CD4-positive, alpha-beta T cell treated with Interleukin-15 for 4 hours (primary cell): ENCODE measurements at places on chromosomes 7 and 10.
A peak's percentile ranks its signal among the peaks of the same experiment; 100 is the strongest.

DNA sequence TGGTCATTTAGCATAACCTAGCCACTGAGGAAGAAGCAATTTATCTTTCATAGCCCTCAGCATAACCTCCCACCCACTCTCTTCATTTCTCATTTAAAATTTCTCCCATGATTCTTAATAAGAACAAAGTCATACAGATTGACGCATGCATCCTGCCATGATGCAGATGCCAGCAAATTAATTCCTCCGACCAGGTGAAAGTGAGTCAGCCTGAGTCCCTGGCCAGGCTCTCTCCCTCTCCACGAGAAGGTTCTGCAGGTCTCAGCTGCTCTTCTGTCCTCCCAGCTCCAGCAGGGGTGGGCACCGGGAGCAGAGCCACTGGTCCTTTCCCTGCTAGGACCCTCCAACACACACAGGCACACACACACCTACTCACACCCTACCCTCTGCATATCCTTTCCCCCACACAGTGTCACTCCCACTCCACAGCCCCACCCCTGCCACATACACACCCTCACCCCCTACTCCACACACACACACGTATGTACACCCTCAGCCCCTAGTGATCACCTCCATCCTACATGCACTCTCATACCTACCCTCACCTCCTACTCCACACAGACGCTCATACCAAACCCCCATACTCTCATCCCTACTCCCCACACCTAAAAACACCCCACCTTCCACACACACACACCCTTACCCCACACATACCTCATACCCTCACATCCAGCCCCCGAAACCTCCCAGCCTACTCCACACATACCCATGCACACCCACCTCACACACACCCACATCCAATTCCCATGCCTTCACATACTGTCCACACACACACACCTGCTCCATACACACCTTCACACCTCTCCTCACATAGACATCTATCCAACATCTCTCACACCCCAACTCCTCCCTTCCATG is 78.0 kb downstream of the FAM13C start:
- no peak for DNase-seq

DNA sequence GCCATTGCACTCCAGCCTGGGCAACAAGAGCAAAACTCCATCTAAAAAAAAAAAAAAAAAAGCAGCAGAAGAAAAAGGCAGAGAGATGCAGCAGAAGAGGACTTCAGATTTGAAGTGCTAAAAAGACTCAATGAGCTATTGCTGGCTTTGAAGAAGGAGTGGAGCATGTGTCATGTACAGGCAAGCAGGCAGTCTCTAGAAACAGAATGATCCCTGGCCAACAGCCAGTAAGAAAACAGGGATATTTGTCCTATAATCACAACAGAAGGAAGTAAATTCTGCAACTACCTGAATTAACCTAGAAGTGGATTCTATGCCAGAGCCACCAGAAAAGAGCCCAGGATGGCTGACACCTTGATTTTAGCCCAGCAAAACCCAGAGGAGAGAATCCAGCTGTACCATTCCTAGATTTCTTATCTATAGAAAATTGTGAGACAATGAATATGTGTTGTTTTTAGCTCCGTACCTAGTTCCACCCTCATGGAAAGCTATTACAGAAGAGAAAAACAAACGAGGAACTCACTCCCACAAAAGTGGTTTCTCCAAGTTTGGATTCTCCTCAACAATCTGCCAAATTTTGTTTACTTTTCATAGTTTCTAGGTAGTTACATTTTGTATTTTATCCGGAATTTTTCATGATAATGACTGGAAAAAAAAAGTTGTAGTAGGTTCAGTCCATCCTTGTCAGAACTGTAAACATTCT is 198.2 kb upstream of the GNAI1 start:
- no peak for DNase-seq

DNA sequence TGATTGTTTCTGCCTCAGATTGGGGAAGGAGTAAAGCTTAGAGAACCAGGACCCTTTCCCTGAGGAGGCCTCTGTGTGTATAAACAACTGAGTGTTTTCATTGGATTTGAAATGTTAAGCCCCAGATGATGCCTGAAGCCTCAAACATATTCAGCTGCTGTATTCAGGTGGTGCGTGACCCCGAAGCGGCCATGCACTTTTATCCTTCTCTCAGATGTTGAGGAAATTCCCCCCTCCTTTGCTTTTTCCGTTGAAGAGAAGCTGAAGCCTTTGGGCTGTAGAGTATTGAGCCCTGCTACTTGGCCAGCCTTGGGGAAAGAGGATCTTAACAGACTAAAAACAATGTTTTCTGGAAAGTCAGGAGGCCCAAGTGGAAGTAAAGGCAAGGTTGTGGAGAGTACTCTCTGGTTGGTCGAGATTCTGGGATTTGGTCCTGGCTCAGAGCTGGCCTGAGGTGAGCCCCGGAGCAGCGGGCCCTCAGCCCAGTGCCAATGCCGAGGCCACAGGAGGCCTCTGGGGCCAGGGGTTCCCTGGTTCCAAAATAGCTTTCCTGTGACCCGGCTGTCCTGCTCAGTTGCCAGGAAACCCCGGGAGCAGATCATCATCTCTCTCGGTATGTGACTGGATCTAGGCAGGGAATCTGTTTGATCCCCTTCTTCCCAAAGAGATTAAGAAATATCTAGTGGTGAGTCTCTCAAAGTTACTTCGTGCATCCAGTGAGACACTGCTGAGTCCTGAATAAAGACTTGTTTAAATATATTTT is 22.5 kb downstream of the FKBP6 start:
- no peak for DNase-seq

DNA sequence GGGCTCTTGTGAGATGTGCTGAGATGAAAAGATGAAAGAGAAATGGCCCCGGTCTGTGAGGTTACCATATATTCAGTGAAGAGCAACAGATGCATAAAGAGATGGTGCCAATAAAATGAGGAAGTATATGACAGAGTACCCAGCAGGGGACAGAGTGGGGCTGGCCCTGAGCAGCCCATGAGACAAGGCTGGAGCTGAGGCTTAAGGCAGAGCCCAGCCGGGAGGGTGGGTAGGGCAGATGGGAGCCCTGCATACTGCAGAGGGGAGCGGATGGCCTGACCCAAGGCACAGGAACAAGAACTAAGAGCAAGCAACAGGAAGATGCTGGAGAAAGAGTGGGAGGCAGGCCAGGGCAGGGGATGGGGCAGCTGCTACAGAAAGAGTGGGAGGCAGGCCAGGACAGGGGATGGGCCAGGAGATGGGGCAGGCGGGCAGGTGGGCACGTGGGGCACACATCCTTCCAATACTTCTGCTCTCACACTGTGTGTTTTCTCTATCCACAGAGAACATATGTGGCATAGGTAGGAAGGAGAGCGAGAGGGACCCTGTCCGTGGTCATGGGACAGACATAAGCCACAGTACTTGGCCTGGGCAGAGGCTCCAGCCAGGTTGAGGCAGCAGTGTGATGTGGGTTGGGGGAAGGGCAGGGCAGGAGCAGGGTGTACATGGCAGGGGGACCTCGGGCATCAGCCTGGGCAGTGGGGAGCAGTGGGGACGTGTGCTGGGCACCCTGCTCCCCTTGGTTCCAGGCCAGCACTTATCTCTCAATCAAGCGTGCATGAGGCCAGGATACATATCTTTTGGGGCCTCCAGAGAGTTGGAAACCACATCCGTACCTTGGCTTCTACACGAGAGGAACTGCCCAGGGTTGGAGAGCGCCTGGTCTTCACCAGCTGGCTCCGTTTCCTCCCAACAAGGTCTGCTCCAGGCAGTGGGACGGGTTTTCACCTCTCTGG is 91.6 kb upstream of the IKZF1 start:
- no peak for DNase-seq

- no peak for DNase-seq
Measured at GRCh38 chr10:4217187-4217586, 432.2 kb upstream of the KLF6 start.

DNA sequence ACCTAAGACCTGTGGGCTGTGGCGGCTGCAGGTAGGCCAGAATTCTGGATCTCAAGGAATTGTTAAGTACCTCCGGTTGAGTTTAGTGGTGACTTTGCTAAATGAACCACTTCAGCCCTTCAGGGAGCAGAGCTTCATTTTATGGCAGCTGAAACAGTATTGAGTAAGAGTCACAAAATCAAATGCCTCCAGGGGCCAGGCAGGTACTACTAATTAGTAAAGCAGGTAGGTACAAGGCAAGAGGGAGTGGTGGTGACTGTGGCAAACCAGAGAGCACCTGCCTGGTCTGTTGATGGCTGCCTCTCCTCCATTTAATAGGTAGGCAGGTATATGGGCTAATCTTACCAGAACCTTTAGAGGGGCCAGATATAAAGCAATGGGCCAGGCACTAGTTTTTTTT is 118.8 kb downstream of the EMX2 start:
- no peak for DNase-seq

GRCh38 chr10:46077141-46077554 is 31.1 kb upstream of the MSMB start:
- DNase-seq = no peak

DNA sequence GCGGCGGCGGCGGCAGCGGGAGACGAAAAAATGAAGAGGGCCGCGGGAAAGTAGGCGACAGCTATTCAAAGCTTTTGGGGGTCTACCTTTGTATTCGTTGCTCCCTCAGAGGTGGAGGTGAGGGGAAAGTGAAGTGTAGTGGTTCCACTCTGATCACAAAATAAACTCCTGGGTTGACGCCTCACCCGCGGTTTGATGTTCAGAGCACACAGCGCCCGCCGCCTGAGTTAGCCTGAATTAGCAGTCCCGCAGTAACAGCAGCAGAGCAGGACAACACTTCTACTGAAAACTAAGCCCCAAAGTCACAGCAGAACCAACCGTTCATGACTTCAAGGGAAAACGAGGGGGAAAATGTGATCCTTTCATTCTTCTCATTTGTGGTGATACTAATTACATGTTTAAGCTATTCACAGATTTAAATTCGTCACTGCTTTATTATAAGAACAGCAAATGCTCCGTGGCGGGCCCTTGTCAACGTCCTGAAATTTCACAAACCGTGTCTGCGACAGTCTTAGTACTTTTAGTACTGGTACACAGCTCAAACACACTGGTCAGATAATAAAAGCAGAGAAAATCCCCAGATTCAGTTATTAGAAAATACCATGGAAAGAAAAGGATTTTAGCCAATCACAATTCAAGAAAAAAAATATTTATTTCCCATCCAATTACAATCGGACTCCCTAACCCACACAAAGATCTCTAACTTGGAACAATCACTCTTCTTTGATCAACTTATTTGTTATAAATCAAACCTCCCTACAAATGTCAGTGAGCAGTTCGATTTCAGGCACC is 563 bp upstream of the JMJD1C start:
- peak; percentile 30 for DNase-seq

DNA sequence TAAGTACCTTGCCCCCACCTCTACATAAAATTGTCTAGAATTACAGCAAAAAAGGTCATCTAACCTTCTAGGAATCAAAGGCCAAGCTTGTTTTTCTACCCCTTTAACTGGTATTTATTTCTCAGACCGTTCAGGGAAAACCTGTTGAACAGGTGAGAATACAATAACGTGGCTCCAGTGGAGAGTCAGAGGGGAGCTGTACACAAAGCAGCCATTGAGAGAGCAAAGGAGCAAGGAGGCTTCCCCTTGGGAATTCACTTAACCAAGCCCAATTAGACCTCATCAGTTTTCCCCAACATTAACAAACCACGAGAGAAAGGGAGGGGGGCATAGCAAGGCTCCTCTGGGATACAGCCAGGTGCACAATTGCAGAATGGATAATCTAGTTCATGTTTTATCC is 101.9 kb downstream of the ELMO1 start:
- DNase-seq = no peak

DNA sequence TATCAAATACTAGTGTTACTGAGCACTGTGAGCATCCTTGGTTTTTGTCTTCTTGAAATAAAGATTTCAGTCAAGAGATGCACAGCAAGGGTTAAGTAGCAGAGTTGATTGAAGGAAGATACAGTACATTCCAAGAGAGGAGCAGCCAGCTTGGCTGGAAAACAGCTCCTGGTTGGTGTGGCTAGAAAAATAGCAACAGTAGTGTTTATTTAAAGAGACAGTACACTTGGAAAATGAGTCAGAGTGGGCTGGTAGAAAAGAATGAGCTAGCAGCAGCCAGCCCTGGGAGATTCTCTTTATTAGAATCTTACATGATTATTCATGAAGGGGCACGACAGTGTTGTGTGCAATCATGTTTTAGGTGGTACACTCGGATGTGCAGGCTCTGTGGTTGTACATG is 1016.4 kb upstream of the SORCS1 start:
- no peak for DNase-seq

- no peak for DNase-seq
Measured at GRCh38 chr10:133608855-133609254, 17.7 kb downstream of the FRG2B start.

DNA sequence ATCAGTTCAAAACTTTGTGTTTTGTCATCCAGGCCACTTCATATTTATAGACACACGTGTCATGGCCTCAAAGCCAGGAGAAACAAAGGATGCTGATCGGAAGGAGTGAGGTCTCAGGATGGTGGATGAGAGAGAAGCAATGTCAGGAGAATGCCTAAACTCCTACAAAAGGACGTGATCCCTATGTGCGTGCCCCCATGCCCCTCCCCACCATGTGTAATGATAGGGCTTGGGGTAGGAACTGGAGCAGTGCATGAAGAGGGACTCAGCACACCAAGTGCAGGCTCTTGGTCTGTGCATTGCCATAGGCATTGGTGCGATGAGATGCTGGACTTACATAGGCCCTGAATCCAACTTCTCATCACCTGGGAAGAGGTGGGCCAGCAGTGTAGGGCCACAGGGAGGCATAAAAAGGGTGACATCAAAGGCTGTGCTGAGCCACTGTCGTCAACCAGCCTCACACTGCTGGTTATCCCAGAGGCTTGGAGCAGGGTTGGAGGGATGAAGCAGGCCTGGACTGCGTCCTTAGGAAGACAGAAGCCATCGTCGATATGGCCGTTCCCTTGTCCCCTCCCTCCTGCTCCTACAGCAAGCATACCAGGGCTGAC is 46.9 kb upstream of the GDF10 start:
- DNase-seq = no peak

- no peak for DNase-seq
Measured at GRCh38 chr10:101116754-101117153, 14.3 kb upstream of the TLX1 start.

DNA sequence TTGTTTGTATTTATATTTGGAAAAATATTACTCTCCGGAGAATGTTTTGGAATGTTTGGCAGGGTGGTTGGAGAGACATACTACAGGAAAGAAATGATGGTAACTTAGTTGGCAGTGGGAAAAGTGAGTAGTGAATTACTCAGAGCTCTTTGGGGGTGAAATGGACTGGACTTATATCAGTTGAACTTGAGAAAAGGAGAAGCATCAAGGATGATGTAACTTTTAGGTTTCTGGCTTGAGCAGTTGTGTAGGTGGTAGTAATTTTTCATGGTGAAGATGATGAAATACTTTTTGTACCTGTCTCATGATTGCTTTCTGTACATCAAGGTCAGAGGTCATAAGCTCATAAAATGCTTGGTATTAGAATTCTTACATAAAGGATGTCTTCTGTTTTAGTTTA is 617.2 kb downstream of the AUTS2 start:
- DNase-seq = no peak
